ENCODE measurements at places on chromosomes 6 and 20.
A peak's percentile ranks its signal among the peaks of the same experiment; 100 is the strongest.

- DNase-seq, result no peak
Observed at GRCh38 chr6:103872678-103873077, 987.0 kb downstream of the HACE1 start.

DNA sequence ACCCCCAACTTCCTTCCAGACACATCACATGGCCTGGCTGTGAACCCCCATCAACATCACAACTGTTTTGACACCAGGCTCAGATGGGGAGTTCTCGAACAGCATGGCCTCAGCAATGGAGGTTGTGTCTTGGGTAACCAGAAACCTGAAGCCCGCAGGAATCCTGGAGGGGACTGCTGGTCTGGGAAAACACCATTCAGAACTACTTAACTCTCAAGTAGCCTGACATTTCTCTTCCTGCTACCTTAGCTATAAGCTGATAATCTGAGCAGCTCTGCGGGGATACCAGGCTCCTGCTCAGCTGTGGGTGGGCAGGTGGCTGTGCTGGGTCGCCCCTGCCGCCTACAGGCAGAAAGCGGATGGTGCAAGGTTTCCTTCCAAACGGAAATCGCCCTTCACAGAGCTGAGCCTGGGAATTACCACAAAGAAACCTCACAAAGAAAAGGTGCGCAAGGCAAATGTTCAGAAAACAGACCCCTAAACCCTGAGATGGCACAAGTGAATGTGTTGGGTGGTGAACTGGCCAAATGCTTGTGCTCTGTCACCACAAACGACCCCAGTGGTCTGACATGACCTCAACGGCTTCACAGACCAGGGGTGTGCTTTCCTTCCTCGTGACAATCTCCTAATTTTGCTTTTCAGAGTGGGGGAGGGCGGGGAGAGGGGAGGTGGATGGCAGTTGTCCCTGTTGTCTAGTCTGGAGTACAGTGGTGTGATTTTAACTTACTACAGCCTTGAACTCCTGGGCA, 29.5 kb downstream of the SNX5 start:
- DNase-seq, result peak; percentile 48

DNA sequence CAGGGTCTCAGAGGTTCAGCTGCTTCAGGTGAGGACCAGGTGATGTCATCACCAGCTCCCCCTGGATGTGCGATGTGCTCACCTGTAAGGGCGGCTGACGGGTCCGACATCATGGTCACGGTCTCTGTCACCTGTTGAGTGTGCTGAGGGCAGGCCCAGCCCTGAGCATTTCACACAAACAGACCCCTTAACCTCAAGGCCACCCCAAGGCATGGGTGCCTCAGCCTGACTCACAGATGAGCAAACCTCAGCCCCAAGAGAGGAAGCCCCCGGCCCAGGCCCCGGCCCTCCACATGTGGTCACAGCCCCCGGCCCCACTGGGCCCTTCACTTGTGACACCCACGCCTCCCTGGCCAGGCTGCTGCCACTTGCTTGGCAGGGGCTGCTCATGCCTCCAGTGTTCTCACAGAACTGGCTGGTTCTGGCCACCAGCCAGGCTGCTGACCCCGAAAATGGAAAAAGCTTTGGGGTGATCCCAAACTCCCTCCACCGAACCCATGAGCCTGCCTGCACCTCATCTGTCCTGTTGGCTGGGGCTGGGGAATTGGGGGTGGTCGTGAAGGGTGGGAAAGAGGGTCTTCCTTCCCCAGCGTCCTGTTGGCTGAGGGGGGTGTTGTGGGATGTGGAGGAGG, 33.3 kb downstream of the PRR18 start:
- no peak for DNase-seq

DNA sequence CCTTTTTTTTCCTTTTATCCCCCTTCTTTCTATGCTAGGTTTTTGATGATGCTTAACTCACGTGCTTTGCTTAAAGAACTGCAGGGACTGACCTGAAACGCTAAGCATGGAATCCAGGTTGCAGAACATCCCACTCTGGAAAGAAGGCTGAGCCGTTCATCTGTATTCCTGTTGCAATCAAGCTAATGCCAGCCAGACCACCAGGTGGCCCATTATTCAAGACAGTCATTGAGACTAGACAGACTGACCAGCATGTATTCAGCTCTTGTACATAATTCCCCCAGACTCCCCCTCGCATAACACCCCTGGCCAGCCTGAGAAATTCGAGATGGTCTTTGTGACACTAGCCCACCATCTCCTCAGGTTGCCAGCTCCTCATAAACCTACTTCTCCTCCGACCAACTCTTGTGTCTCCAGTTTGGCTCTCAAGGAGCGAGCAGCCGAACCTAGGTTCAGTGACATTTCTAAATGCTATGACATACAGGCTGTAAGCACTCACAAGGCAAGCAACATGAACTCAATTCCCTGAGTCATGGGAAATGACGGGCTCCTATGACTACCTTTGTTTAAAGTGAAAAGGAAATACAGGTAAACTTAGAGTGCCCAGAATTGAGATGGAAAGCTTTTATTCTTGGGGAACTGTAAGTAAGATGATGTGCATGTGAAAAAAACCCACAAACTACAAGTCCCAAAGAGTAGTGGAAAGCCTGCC, 309.3 kb upstream of the CDYL start:
- no peak for DNase-seq

DNA sequence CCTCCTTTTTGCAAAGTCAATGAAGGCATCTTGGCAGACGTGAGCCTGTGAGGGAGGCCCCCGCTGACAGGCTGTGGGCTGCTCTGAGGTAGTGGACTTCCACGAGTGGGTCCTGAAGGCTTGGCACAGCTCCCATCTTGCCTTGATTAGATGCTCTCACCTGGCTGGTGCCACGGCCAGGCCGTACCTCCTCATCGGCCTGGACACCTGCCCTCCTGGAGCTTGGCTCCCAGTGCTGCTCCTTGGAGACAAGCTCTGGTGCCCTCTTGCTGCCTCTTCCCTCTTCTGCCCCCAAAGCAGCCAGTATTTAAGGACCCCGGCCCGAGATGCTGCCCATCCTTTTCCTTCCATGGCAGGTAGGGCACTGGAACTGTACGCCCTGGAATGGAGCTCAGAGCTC, 93.5 kb downstream of the ERMARD start:
- DNase-seq, result no peak

DNA sequence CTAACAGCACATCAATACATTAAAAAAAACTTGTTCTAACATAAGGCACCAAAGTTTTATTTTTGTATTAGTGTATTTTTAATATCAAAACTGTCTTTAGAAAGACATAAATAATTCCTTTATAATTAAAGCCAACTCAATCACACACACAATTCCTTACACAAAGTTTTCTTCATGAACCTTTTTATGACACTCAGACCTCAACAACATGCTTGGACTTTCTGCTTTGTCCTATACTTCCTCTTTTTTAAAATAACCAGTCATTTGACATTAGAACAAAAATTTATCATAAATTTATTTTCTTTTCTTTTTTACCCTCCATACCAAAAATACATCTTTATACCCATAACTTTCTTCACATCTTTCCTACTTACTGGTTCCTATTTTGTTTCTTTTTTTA, 292.0 kb upstream of the ARID1B start:
- no peak for DNase-seq

GRCh38 chr6:153013438-153013837, 10.9 kb upstream of the MTRF1L start:
- no peak for DNase-seq

DNA sequence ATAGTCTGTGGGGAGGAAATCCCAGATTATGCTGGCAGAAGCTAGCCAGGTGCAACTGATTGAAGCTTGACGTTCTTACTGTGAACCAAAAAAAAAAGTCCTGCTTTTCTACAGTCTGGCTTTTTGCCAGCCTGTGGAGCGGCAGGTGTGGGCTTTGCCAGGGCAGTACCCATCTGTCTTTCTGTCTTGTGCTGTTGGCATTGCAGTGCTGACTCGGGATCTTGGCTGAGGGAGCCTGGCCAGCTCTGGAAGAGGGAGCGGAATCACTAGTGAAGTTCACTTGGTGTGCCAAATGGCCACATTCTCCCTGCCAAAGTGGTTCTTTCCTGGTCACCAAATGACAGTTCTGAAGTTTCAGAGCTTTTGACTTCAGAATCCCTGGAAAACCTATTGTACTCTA, 5.0 kb downstream of the KIF3B start:
- no peak for DNase-seq

- DNase-seq, result no peak
Observed at GRCh38 chr6:169755162-169755561, 3.7 kb downstream of the ERMARD start.

- DNase-seq, result no peak
Observed at GRCh38 chr20:39253051-39253755, 291.1 kb downstream of the DHX35 start.

DNA sequence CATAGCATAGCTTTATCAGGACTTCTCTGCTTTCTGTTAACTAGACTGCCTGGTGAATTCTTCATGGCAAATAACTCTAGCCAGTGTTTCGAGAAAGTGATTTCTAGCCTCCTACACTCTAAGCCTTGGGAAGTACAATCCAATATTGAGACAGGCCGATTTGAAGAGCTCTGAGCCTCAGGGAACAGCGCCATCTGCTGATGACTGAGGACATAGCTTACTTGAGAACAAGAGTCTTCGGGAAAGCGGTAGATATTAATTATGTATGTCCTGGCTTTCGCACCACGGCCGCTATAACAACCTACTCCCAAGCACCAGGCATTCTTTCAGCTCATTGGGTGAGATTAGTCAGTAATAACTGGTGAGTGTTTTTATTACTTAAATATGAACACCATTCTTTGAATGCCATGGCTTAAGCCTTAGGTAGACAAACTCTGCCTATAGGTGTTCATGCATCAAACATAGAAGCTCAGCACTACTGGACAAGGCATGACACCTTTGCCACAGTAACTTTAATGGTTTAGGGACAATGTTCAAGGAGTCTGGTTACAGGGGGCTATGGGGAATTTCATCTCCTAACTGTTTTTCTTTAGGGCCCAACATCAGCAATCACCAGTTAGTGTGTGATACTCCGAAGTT, 518.6 kb downstream of the BMP2 start:
- DNase-seq, result peak; percentile 82

DNA sequence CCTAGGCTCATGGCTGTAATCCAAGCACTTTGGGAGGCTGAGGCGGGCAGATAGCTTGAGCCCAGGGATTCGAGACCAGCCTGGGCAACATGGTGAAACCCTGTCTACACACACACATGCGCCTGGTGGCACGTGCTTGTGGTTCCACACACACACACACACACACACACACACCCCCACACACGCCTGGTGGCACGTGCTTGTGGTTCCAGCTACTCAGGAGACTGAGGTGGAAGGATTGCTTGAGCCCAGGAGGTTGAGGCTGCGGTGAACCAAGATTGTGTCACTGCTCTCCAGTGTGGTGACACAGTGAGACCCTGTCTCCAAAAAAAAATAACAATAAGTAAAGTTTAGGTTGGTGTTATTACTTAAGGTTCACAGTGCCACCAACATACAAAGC, 165.8 kb downstream of the ZFAND3 start:
- DNase-seq, result no peak

DNA sequence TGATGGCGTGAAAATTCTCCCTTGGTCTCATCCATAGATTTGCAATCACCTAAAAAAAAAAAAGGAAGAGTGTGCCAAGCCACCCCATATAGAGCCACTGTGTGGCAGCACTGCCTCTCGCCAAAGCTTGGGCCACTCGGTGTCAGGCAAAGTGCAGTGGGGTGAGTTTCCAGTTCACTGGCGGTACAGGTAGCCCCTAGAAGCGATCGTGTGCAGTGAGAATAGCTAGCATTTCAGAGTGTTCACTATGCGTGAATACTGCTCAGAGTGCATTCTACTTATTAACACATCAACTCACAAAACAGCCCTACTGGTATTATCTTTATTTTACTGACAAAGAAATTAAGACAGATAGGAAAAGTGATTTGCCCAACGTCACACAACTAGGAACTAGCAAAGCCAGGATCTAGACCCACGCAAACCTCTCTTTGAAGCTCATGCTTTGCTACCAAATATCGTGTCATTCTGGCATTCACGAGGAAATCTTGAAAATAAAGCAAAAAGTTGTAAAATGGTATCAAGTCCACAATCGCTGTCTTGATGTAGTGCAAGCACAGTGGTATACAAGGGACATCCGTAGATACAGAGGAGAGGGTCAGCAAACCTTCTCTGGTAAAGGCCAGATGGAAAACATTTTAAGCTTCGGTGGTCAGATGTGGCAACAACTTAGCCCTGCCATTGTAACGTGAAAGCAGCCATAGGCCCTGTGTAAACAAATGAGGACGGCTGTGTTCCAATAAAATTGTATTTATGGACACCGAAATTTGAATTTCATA, 10.4 kb upstream of the GCNT2 start:
- no peak for DNase-seq

DNA sequence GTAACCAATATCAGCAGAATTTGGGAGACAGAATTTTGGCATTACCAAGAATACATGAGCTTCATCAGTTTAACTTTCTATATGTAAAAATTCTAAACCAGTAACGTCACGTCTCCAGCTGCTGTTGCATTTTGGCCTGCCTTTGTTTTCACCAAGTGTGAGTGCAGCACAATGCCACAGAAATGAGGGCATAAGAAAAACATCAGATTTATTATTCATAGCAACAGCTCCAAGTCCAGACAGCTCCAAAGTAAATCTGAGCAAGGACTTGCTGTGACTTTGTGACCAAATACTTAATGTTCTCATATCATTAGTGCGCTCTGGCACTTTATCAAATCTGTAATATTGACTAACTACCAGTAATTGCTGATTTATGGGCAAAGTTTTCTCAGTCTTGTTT, 11.0 kb upstream of the FBXL4 start:
- DNase-seq, result no peak

DNA sequence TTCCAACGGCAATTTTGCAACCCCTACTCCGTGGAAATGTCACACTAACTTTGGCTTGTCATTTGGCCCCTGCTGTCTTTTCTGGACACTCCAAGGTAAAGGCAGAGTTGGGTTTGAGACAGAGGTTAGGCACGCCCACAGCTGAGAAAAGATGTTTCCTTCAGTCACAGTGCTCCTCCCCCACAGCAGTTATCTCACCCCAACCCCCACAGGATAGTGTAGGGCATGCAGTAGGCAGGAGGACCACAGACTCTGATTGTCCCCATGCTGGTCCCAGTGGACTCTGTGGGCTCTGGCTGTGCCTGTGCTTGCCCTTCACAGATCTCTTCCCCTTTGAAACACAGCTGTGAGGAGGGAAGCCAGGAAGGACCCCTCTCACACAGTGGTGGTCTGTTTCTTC, 124.0 kb upstream of the CARMIL1 start:
- DNase-seq, result no peak

GRCh38 chr6:28643017-28643740, 117.5 kb downstream of the GPX5 start:
- DNase-seq, result peak; percentile 70

DNA sequence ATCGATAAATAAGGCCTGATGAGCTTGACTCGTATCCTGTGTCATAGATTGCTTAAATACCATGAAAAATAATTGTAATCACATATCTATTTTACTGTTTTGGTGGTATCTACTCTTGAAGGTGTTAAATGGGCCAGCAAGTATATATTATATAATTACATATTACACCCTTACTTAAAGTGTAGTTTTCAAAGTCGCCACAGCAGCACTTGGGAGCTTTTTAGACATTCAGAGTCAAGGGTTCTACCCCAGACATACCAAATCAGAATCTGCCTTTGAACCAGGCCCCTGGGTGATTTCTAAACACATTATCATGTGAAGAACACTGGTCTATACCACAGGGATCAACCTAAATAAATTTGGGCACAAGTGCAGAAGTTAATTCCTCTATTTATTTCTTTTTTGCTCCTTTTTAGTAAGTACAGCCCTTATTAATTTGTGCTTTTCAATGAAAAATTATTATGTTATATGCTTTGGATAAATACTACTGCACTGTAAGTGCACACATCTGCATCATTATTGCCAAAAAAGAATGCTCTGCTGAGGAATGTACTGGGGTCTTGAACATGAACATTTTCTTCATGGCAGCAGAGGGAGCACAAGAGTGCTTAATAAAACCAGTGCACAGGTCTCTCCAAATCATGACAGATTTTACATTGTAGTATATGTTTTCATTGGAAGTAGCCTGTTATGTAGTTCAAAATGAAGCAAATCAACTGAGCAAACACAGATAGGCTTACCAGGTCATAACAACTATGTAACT, 3.1 kb upstream of the ATXN1 start:
- DNase-seq, result peak; percentile 51
